GM13977 (cell line): ENCODE measurements at places on chromosomes 1 and 21.

DNA sequence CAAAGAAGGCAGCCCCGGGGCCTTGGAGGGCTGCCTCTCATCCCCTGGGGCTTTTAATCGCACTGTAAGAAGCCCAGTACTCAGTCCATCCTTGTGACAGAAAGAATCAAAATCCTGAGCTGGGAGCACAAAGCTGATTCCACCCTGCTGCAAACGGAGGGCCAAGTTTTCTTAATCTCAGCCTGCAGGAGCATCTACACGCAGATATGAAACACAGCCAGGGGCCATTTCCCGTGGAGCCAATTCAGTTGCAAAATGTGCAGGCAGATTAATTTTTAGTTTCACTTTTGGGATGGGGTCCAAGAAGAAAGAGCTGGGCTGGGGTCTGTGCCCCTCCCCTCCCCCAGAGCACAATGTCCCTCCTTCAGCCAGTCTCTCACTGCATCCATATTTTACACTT lies 4.4 kb downstream of the LYPD8 start:
- DNase-seq = no peak

DNA sequence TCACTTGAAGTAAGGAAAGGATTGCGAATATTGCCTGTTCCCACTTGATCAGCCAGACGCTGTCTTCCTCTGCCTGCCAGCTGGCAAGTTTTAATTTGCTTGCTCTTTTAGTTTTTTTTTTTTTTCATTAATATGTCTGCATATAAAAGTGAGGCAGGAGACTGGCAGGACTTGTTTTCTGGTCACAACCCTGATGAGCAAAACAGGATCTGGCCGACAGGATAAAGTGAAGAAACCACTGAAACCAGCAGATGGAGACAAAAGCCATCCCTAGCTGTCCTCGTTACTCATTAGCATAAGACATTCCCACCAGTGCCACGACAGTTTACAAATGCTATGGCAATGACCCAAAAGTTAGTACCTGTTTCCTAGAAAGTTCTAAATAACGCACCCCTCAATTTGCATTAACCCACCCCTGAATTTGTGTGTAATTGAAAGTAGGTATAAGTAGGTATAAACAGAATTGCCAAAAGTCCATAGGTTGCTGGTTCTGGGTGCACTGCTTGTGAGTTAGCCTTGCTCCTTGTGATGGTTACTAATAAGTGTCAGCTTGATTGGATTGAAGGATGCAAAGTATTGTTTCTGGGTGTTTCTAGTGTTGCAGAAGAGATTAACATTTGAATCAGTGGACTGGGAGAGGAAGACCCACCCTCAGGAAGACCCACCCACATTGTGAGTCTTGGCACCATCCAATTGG lies 60.8 kb downstream of the ZNF684 start:
- DNase-seq = no peak

DNA sequence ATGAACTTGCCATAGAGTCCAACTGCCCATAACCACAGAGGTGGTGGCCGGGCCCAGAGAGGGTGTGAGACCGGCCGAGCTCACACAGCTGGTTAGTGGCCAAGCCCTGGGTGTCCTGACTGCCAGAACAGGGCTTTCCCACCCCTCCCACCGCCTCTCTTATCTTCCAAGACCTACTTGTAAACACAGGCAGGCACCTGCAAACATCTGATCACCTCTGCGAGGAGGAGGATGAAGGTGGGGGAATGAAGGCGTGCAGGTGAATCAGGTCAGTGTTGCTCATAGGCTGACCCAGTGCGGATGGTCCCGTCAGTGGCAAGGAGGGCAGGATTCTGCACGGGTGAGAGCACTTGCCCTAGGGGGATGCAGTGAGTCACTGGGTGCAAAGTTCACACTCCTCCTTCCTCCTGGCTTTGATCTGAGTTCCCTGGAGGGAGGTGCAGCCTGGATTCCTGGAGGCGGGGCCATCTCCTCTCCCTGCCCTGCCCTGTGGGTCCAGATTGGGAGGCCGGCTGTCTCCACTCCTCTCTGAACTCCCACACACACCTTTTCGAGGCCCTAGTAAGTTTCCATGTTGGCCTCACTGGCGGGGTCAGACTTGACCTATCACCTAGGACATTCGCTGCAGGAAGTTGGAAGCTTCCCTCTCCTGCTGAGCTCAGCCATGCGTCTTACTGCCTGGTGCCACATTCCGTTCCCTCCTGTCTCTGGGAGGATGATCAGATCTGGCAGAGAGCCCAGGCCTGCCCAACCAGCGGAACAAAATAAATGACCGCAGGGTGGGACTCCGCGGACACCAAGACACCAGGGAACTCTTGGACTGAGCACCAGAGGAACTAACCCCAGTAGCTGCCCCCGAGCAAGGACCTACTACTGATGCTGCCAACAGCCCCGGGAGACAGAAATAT lies 7.3 kb downstream of the UQCRHL start:
- no peak for DNase-seq

- DNase-seq = no peak
Observed at GRCh38 chr1:205535866-205536758, 31.6 kb downstream of the CDK18 start.

DNA sequence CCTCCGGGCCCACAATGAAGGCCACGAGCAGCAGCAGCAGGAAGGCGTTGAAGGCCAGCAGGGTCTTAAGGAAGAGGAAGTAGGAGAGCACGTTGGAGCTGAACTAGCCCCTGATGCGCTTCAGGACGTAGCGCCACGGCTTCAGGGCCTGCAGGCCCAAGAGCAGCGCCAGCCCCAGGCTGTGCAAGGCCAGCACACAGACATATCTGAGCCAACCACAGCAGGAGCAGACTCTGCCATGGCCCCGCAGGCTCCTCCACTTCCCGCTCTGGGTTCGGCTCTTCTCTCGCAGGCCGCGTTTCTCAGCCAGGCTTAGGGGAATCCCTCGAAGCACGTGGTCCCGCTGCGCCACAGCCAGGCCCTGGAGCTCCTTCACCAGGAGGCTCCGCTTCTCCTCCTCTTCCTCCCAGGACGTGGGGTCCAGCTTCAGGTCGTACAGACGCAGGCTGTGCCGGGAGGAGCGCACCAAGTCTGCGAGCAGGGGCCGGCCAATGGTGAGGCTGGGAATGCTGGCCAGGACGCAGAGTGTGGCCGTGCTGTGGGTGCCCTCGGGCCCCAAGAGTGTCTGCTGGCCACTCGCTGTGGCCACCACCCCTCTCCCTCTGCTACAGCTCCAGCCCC lies 41.7 kb downstream of the ZNF691 start:
- no peak for DNase-seq

DNA sequence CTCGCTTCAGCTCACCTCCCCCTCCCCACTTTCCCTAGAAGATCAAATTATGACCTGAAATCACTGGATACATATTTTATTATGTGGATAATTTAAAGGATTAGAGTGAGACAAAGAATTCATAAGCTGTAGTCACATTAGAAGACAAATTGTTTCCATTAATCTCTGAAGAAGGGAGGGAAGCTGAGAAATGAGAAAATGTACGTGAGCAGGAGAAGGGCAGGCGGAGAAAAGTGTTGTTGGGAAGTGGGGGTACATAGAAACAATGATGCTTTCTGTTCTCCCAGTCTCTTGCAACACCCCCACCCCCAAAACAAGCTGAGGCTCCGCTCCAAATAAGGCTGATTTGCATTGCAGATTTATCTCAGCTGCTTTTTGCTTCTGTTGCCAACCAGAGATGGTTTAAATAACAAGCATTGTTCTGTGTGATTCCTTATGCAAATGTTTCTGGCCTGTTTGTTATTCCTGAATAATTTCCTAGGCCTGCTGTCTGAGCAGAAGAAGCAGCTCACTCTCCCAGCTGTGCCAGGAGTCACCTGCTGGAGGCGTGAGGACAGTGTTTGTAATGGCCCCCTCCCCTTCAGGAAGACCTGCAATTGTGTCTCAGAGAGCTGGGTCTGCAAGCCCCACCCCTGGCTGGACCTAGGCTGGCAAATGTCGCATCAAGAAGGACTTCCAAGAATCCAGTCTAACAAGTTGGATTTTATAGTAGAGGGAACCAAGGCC lies 121.8 kb upstream of the TNR start:
- DNase-seq = no peak

- no peak for DNase-seq
Observed at GRCh38 chr1:199174336-199174735, 535.5 kb downstream of the PTPRC start.

GRCh38 chr1:2554621-2555387 lies 1.4 kb upstream of the TNFRSF14 start:
- peak; percentile 77 for DNase-seq

DNA sequence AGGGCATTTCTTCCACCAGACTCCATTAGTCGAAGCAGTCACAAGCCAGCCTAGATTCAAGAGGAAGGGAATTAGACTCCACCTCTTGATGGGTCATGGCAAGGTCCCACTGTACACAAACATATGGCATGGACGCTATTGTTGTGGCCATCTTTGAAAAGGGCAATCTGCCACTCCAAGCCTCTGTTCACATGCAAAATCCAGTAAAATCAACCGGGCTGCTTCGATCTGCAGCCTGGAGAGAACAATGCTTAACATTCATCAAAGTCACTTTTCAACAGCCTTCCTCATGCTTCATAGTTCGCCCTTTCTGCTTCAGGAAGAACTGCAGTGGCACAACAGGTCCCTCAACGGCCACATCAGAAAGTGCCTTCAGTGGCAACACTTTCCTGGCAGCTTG lies 28.0 kb upstream of the GJB5 start:
- DNase-seq = no peak

GRCh38 chr1:93503816-93504215 lies 55.9 kb downstream of the FNBP1L start:
- no peak for DNase-seq

- no peak for DNase-seq
Observed at GRCh38 chr1:44119525-44119924, 904 bp downstream of the KLF17 start.

GRCh38 chr1:243388276-243388675 lies 132.4 kb downstream of the SDCCAG8 start:
- DNase-seq = no peak

GRCh38 chr21:44946254-44947041 lies 6.6 kb downstream of the SLX9 start:
- DNase-seq = no peak

DNA sequence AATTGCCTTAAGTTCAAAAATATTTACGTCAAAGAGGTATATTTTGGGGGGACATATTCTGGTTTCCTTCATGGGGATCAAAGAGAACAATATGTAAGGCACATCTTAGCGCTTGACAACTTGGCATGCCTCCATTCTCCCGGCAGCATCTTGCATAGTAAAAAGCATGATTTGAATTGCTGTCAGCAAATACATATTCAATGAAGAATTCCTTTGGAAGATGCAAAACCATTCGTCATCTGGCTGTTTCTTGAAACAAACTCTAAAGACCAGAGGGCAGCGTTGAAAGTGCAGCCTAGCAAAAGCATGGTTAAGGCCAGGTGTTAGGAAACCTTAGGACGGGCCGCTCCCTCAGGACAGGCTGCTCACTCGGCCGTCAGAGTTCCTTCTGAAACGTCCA lies 3.4 kb upstream of the PIK3CD start:
- no peak for DNase-seq

DNA sequence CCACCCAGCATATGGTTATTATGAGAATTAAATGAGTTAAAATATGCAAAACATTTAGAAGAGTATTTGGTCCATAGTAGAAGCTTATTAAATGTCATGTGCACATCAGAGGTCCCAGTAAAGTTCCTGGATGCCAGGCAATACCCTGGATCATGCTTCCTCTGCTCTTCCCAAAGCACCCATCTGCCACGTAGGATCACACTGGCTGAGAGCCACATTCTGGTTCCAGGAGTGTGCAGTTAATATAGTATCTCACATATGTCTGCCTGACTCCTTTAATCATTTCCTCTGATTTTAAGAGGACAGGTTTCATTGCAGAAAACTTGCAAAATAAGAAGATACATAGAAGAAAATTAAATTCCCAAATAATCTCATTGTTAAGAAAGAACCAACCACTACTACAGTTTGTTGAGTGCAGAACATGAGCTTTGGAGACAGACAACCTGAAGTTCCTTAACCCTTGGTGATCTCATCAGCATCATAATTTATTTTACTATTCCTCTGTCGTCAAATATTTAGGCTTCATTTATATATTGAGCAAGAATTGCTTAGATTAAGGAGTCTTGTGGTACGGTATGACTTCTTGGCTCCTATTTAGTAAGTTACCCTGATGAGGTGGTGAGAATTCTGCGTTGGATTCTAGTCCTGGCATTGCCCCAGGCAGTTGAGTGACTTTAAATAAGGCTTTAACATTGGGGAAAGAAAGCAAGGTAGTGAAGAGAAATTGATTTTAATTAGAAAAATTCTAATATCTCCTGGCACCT lies 12.3 kb downstream of the SGIP1 start:
- DNase-seq = no peak

DNA sequence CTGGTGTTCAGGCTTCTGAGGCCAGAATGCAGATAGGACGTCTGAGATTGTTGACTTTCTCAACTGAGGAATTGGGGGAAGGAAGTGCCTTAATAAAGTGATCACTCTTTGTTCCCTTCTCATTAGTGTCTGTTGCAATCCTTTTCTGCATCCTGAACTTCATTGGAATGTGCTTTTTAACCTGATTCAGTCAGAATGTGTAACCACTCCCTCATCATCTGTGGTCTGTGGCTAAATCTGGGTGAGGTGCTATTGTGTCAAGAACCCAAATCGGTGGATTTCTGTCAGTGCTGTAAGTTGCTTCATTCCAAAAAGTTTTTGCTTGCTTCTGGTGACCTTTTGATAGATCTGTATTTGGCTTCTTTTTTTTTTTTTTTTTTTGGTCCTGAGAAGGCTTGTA lies 38.2 kb downstream of the ARID1A start:
- no peak for DNase-seq

- DNase-seq = no peak
Observed at GRCh38 chr1:187244623-187245022, 415.9 kb downstream of the PLA2G4A start.

GRCh38 chr21:42112238-42112637 lies 41.1 kb downstream of the UMODL1 start:
- no peak for DNase-seq

DNA sequence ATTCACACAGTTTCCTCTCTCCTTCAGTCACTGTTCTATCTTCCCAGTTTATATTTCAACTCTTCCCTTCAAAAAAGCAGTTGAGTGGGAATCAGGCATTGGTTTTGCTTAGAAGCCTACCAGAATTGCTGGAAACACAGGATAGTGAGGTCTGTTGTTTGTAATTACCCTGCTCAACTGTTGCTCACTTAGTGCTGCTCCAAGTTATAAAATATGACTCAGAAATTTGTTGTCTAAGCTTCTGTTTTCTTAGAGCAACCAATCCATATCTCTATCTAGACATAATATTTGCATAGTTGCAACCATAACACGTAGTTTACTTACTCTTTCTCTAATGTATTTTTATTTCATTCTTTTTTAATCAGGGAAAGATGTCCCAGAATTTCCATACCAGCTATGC lies 87.9 kb downstream of the MACF1 start:
- no peak for DNase-seq

GRCh38 chr1:166944186-166944967 lies 31.0 kb downstream of the ILDR2 start:
- DNase-seq = peak; percentile 16

GRCh38 chr21:46190491-46191131 lies 6.4 kb upstream of the SPATC1L start:
- no peak for DNase-seq
